Placental pericyte (primary cell): ENCODE measurements at places on chromosomes 1 and 21. TPM values are rescaled to one million over a fixed set of nuclear protein-coding genes. Genes with fewer than 3 reads are reported as not detected.

Gene CFHR5
- total RNA-seq = not detected in 2 replicates

Gene NOS1AP
- total RNA-seq = 0.29 and 1.1 TPM in 2 replicates

Gene SV2A
- total RNA-seq = 7.9 and 33.5 TPM in 2 replicates

Gene UTS2
- total RNA-seq = 0.14 TPM in 1 of 2 replicates, not detected in the other

Gene PKP1
- total RNA-seq = under 0.01 and 0.14 TPM in 2 replicates

Gene UBL4B
- not detected in 2 replicates for total RNA-seq
